ENCODE measurements at places on chromosomes 7 and 10.

DNA sequence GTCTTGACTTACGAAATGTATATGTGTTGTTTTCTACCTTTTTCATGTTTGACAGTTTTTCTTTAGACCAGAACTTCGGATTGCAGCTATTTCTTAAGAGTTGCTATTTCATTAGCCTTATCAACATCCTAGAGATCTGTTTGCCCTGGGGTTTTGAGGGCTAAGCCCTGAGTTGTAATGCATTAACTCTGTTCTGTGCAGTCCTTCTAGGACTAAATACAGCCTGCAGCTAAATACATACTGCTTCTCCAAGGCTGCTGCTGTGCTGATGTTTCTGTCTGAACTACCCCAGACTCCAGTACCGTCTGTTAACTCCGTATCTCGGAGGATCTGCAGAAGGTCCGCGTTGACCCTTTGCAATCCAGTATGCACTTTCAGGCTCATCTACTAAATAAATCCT is 26.5 kb downstream of the KIAA1217 start:
- no peak for DNase-seq

DNA sequence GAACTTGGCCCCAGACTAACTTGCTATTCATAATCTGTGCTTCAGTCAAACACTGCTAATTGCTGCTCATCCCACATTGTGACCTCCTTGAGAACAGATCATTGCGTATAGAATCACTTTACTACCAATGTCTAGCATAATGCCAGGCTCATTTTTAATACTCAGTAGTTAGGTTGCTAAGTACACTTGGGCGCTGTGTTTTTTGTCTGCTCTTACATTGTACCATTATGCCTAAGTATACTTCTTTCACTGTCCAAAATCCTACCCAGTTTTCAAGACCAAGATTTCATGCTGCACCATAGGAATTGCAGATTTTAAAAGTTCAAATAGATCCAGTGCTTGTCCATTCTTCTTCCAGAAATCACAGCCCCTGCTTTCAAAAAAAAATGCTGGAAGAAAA is 32.8 kb upstream of the TMEM106B start:
- DNase-seq, result no peak

DNA sequence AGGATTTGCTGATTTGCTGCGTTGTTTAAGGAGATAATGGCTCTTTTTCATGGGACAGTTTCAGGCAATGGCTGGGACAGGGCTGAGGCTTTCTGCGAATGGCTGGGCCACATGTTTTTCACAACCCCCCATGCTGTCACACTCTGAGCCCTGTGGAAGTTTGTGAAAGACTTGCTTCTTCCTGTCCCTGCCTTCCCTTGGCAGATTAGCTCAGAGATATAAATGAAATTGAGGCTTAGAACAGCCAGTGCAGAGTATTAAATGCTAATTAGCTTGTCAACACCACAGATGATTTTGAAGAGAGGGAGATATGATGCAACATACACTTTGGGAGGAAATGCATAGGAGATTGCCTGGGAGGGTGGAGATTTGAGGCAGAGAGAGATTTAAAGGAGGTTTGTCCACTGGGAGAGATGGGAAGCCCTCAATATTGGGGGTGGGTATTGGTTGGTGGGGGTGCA is 232.0 kb downstream of the SH2D4B start:
- no peak for DNase-seq

- DNase-seq, result no peak
Measured at GRCh38 chr7:128879461-128879938, 16.8 kb downstream of the ATP6V1F start.

GRCh38 chr7:22860784-22861482 is 38.3 kb upstream of the TOMM7 start:
- no peak for DNase-seq

DNA sequence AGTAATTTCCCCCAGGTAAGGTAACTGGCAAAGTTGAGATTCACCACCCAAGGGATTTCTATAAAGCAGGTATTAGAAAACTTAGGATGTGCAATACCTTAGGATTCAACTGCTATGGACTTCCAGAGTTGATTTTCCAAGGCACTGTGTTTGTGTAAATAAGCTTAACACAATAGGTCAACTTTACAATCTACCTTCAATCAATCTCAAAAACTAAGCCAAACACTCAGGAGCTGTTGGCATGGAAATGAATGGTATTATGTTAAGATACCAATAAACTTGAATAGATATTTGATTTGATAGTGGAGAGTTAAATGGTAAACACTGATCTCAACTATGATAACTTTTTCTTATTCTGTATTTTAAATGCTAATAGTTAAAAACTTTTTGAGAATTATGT is 762 bp upstream of the SEMA3E start:
- DNase-seq, result no peak

DNA sequence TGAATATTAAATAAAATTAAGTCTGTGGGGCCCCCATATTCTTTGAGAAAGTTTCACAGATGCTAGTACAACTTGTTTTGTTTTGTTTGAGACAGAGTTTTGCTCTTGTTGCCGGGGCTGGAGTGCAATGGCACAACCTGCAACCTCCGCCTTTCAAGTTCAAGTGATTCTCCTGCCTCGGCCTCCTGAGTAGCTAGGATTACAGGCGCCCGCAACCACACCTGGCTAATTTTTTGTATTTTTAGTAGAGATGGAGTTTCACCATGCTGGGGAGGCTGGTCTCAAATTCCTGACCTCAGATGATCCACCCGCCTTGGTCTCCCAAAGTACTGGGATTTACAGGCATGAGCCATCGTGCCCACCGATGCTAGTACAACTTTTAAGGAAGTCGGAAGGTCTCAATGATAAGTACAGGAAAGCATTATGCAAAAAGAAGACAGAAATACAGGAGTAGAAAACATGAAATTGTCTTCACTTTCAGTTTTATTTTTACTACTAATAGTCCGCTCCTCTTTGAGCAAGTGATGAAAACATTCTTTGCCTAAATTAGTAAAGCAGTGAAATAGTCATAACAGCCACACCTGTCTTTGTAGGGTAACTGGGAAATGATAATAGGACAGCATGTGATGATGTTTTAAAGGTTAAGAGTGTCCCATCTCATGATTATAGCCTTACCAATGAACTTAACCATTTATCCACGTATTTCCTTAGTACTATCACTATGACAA is 147.5 kb downstream of the SEMA3D start:
- no peak for DNase-seq

DNA sequence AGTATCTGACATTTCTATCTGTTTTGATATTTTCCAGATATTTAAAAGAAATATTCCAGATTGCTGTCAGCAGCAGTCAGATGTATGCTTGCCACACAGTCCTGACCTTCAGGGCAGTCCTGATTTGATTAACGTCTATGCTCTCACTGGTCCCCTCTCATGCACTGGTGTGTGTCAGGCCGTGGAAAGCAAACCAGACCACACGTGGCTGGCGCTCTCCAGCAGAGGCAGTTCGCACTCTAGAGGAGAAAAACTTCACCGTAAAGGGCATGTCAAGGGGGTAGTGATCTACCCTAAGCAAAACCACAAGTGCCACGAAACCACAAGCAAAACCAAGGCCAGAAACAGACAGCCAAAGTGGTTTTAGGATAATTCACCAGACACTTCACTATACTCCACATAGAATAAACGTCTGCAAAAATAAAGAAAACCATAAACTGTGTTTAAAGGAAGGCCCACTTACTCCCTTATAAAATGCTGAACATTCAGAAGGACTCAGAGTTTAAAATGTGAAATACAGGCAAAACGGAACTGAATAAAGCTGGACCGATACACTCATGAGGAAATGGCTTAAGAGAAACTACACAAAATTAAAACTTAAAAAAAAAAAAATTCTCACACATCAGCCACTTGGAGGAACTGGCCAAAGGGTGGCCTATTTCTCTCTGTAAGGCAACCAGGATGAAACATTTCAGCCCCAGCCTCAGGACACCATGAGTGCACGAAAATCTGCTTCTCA is 26.4 kb downstream of the PARP12 start:
- peak; percentile 5 for DNase-seq

- no peak for DNase-seq
Measured at GRCh38 chr10:21217748-21218367, 307.6 kb downstream of the SKIDA1 start.

- no peak for DNase-seq
Measured at GRCh38 chr10:3758491-3758970, 26.5 kb downstream of the KLF6 start.

GRCh38 chr7:42351316-42351935 is 114.4 kb upstream of the GLI3 start:
- DNase-seq, result no peak

DNA sequence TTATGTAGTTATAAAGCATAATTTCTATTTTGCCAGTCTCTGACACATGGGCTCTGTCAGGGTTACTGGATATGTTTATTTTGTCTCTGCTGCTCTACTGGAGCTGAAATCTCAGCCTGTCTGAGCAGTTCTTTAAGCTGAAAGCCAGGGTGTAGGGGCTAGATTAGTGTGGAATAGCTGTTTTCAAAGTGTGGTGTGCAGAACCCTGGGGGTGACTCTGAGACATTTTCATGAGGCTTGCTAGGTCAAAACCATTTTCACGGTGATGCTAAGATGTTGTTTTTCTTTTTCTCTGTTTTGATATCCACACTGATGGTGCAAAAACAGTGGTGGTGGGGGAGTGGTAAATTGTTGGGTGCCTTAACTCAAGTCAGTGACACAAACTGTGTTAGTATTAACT is 45.5 kb downstream of the CREM start:
- no peak for DNase-seq

DNA sequence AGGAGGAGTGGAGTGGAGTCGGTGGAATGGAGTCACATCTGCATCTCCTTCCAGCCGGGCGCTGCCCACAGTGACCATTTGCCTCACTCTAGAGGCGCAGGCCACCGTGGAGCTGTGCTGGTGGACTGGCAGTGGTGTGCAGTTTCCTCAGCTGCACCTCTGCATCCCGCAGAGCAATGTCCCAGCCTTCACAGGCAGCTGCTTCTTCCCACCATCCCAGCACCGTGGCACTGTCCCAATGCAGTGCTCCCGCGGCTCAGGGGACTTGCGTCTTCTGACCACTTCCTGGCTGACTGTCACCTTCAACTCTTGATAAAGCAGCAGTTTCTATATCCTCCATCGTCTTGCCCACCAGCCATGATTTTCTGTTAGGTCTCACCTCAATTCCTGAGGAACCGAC is 90.3 kb upstream of the SFMBT2 start:
- no peak for DNase-seq

- no peak for DNase-seq
Measured at GRCh38 chr7:101547916-101548661, 81.0 kb downstream of the MYL10 start.

GRCh38 chr7:158248816-158249215 is 338.8 kb downstream of the PTPRN2 start:
- no peak for DNase-seq

GRCh38 chr10:103452506-103453230 is 498 bp upstream of the CALHM2 start:
- no peak for DNase-seq

DNA sequence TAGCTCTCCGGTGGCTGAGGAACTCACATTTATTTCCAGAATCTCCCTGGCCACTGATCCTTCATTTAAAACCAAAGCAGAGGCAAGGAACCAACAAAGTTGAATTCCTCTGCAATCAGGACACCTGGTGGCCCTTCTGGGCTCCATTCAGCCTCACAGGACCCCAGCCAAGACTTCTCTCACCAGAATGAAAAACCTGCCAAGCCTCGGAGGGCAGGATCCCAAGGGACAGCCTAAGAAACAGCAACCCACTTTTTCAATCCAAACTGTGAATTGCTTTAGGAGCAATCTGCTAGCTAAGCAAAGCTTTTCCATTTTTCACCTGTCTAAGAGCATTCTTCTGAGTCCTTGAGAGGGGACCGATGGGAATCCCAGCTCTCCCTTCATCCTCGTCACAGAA is 34.6 kb downstream of the OAT start:
- no peak for DNase-seq

GRCh38 chr10:106515206-106515790 is 649.2 kb downstream of the SORCS1 start:
- DNase-seq, result no peak

GRCh38 chr7:5525271-5526099 is 101.9 kb upstream of the TNRC18 start:
- no peak for DNase-seq

DNA sequence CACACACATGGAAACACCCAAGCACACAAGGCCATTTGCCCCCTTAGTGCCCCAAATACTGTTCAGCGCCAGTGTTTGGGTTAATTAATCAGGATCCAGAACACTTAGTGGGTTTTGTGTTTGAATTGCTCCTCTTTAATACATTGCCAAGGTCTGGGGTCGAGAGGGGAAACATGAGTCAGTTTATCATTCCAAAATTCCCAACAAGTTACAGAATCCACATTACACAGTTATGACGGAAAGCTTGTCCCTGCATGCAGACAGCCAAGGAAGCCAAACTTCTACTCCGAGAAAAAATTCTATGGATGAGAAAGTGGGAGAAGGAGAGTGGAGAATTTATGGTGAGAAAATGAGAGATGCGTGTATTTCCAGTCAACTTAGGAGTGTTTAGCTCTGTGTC is 189.0 kb downstream of the NPSR1 start:
- no peak for DNase-seq

DNA sequence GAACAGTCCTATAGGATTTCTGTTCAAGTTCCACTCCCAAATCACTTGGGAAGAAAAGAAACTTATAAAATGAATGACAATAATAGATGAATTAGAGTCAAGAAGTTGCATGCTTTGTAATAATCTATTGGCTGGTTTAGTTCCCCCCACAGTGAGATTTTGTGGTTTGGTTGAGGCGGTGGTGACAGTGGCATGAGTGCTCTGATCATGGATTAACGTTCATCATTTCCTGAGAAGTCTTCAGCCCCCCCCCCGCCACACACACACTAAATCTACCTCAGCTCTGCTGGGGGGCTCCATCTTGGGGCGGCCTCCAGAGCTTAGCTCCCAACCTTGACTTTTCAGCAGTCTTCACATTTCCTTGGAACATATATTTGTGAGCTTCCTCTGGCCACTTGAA is 121.7 kb downstream of the ABCA13 start:
- no peak for DNase-seq

DNA sequence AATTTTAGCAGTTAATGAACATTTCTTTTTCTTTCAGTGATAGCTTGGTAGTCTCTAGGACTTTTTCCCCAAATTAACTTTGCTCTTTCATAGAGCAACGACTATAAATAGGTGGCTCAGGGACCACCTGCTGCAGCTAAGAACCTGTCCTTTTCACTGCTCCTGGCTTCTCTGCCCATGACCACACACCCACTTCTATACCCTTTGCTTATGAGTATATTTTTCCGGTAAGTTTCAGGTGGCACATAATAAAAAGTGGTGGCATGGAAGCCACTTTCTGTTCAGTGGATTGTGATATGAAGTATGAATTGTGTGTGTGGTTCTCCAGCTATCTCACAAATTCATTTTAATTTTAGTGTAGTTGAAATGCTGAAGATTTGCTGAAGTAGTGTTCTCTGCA is 1.2 kb downstream of the ING3 start:
- DNase-seq, result no peak

GRCh38 chr10:78600121-78600665 is 468.6 kb upstream of the ZMIZ1 start:
- DNase-seq, result no peak

All from CD4-positive, alpha-beta T cell treated with Interferon gamma for 1 hour (primary cell).